ENCODE measurements at places on chromosomes 7 and 10. TPM values are rescaled to one million over a fixed set of nuclear protein-coding genes. Genes with fewer than 3 reads are reported as not detected.
A peak's percentile ranks its signal among the peaks of the same experiment; 100 is the strongest.

DNA sequence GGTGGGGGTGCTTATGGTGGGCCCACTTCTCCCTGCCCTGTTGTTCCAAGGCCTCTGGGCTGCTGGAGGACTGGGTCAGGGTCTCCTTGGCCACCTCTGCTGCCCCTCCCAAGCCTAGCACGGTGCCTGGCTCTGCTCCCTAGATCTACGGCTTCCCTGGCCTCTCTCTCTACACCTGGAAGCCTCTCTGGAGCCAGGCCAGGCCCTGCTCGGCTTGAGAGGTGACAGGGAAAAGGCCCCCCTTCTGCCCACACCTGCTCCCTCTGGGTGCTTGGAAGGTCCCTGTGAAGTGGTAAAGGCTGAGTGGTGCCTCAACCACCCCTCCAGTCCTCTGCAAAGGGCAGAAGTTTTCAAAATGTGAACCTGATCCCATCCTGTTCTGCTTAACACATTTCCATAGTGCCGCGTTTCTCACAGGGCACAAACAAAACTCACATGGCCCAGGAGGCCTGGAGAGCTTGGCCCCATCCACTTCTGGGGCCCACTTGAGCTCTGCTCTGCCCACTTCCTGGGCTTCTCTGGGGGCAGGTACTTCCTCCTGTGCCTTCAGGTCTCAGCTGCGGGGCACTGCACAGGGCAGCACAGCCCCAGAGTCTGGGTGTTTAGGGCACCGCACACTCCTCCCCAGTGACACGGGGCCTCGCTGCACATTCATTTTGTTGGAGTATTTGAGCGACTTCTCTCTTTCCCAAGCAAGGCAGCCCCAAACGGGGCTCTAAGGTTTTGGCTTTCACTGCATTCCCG, 169.9 kb downstream of the PIP4K2A start:
- DNase-seq, result peak; percentile 18

DNA sequence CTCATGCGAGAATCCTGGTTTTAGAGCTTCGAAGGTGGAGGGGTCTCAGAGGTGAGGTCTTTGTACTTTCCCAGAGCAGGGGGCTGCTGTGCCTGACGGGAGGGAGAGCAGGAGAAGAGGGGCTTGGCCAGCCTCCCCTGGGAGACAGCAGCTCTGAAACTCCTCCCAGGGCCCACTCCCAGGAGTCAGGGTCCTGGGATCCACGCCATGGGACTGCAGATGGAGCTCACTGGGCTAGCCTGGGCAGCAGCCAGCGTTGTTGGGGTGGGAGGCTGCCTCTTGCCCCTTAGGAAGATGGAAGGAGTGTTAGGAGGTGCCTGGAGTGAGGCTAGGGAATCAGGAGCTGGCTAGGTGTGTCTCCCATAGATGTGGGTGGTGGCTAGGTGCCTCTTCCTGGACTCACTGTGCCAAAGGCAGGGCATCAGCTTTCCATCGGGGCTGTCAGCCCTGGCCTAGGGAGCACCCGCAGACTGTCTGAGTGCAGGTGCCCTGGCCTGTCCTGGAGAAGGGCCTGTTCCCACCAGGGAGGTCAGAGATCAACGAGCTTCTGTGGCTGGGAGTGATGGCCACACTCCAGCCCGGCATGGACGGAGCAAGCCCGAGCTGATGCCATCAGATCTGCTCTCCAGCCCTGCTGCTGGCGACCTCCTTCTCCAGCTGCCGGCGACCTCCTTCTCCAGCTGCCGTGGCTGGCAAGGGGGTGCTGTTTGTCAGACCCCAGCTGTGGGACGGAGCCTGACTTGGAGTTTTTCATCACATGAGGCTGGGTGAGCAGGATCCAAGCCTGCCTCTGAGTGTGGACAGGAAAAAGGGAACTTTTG, 111.3 kb downstream of the PTPN20 start:
- DNase-seq, result no peak

GRCh38 chr10:61923210-61923949, 21.9 kb downstream of the ARID5B start:
- no peak for DNase-seq

- no peak for DNase-seq
Measured at GRCh38 chr7:157524731-157525130, 187.9 kb downstream of the DNAJB6 start.

Gene BAMBI
- total RNA-seq, result 1.3 TPM

GRCh38 chr7:28771906-28772622, 186.1 kb downstream of the TRIL start:
- no peak for DNase-seq

DNA sequence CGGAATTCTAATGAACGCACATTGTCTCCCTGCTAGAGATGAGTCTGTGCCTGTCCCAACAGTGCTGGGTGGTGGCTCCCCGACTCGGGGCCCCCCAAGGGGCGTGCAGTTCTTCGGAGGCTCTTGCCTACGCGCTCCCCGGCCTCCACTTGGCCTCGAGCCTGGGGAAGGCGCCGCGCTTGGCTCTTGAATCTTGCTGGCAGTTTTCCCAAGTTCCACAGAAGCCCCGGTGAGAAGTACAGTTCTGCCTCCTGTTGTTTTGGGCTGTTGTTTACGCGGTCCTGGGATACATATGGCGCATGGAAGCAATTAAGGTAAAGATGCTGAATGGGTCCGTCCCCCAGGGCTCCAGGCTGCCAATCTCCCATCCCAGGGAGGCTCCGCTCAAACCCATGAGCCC, 32.6 kb upstream of the UNCX start:
- no peak for DNase-seq

DNA sequence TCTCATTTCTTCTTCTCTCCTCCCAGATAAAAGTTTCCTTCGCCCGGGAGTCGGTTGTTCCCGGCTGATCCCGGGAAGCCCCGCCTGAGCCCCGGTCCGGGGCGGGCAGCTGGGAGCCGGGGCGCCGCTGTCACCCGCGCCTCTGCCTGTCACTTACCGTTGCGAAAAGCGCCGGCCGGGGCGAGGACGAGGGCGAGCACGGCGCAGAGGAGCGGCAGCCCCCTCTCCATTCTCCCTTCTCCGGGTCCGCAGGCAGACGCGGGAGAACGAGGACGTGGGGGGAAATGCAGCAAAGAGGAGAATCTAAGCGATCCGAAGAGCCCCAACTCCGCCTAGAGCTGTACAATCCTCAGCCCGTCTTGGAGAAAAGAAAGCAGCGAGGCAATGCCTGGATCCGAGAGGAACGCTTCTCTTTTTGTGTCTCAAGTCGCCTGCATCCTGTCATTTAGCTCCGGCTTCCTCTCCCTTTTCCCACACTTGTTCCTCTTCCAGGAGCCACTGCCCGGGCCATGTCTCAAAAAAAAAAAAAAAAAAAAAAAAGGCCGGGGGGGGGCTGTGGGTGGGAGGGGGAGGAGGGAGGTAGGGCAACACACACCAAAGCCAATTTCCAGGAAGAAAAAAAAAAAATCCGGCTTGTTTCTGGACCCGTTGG, at the start of gene NRP1:
NRP1 (minus strand) TSS at position 515 of the 652 bp plus-strand sequence; CDS start at position 230, 285 bp downstream.
- DNase-seq, result no peak

GRCh38 chr10:116554628-116555027, 8.9 kb downstream of the PNLIP start:
- DNase-seq, result no peak

All from thymus (tissue), 14 donors.